ENCODE measurements at places on chromosomes 12 and 14.

- DNase-seq = no peak
Observed at GRCh38 chr12:110436231-110436630, 13.9 kb downstream of the ARPC3 start.

- no peak for DNase-seq
Observed at GRCh38 chr14:74671789-74672188, 41.1 kb downstream of the AREL1 start.

- no peak for DNase-seq
Observed at GRCh38 chr14:75824318-75824717, 157.5 kb downstream of the TGFB3 start.

GRCh38 chr14:93984987-93985410 lies 8.6 kb upstream of the ASB2 start:
- no peak for DNase-seq

DNA sequence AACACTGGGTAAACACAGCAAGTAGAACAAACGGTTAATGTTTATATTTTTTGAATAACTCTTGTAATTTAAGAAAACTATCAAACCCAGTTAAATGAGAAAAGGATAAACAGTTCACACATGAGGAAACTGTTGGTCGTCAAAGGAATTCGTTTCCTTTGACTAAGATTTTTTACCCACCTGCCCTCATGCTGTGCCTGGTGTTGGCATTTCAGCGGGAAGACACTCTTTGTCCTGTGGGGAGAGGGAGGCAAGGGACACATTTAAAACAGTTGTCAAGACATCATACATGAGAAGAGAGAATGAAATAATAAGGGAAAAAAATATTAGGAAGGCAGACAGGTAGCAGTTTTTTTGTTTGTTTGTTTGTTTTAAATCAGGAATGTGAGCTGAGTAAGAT lies 70.5 kb downstream of the BHLHE41 start:
- DNase-seq = no peak

GRCh38 chr12:61098031-61098580 lies 1162.1 kb upstream of the USP15 start:
- DNase-seq = no peak

DNA sequence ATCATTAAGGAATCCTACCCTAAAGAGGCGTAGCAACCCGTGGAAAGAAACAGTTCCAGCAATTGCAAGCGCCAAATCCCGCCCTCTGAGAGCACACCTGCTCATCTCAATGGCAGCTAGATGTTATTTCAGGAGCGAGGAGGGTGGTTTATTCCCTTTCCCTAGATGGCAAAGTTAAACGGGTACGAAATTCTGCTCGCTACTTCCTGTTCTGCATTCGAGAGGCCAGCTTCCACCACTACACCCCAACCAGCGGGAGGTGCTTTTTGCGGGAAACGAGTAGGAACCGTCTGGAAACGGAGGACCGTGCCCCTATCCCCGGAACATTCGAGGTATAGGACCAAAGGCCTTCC lies 536 bp downstream of the VPS29 start:
- DNase-seq = no peak

GRCh38 chr12:105032703-105033357 lies 46.7 kb downstream of the NOPCHAP1 start:
- no peak for DNase-seq

DNA sequence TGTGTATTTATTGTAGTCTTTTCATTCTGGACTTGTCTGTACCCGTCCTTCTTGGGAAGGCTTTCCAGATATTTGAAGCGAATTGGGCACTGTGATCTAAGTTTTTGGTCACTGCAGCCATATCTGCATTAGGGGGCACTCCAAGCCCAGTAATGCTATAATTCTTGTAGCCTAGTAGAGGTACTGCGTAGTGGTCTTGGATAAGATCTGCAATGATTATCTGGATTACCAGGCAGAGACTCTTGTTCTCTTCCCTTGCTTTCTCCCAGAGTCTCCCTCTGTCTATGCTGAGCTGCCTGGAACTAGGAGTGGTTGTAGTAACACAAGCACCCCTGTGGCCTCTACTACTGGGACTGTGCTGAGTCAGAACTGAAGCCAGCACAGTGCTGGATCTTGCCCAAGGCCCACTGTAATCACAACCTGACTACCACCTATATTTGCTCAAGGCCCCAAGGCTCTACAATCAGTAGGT lies 30.0 kb downstream of the SLC38A2 start:
- DNase-seq = no peak

DNA sequence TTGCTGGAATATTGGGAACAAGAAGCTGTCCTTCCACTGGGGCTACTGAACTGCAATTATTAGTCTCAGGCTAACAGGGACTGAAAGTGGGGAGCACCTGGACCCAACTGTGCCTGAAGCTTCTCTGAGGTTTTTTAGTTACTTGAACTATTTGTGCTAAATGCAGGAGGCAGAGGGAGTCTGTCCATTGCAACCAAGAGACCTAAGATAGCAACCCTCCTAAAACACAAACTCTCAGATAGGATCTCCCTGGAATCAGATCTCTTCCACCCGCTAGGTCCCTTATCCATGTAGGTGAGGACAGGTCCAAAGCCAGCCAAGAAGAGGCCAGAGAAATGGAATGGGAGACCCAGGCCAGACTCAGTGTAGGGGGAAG lies 58.1 kb downstream of the NCOR2 start:
- DNase-seq = no peak

DNA sequence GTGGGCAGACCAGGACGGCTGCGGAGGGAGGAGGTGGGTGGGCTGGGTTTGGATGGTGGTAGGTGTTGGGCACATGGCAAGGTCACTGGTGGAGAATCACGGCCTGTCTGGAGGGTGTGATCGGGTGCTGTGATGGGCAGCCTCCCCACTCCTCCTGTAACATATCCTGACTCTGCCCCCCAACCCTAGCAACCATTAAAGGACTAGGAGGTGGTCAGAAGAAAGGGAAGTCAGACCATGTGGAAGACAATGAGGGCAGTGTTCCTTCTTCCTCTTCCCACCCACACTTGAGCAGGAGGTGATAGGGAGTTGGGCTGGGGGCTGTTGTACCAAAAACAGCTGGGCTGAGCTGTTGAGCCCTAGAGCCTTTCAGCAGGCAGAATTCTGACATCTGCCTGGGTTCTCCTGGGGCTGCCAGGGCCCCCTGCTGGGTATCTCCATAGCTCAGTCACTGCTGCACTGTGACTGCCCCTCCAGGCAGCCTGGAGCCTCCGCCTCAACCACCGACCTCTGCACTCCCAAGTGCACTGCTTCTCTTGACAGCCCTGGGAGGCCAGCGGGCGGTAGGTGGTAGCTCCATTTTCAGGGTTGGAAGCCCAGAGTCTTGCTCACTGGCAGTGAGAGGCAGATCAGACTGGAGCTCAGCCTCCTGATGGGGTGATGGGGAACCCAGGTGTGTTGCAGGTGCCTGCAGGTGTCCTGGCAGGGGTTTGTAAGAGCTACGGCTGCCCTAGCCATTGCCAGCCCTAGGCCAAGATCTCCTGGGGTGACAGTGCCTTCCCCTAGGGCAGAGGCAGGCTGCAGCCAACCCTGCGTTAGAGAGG lies 15.4 kb downstream of the VASH1 start:
- DNase-seq = no peak

DNA sequence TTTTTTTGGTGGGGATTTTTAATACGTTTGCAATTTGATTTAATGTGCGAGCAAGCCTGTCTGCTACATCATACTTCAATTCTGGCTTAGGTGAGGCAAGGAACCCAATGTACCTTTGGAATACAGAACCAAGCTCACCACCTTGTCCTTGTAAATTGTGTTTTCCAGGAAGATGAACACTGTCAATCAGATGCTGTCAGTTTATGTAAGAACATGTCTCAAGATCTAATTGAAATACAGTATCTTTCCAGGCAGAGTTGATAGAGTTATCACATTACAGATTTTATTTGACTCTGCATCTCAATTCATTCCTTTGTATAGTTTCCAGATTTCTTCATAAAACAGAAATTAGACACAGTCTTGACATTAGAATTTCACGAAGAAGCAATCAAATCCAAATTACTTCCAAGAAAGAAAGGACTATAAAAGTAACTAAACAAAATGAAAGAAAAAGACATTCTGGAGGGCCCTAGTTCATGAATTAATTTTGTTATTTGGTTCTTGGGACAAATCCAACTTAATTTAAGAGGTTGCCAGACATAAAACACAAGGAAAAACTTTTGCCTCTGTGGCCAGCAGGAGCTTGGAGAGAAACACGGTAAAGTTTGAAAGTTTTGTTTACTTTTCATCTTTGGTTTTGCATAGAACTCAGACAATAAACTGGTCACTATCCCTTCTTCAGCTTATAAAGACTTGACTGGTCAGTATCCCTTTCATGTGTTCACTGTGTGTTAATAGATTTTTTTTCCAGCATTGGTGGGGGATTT lies 16.4 kb upstream of the MED13L start:
- no peak for DNase-seq

GRCh38 chr12:82529101-82529500 lies 157.6 kb upstream of the TMTC2 start:
- no peak for DNase-seq

DNA sequence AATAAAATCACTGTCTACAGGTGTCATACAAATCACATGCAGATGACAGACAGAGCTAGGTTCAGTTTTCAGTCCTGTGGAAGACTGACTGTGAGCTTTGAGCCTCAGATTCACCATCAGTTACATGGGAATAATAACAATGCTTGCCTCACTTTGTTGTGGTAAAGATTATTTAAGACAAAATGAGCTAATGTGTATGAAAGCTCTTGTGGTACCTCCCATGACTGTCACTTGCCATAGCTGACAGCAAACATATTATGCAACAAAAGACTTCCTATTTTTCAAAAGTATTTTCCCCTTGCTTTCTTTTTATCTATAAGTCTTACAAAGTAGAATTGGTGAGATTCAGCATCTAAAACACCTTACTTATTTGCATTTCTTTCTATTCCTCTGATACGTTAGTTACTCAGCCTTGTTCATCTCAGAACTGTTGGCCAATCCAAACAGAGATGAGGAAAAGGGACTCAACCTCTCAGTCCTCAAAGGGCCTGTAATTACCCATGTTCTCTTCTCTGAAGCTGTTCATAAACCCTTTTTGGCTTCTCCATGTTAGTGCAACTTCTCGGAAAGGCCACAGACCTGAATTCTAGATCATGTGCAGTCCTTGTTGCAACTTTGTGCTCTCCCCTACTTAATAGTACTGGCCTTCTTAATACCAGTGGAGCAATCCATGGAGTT lies 8.8 kb upstream of the DDHD1 start:
- DNase-seq = no peak

DNA sequence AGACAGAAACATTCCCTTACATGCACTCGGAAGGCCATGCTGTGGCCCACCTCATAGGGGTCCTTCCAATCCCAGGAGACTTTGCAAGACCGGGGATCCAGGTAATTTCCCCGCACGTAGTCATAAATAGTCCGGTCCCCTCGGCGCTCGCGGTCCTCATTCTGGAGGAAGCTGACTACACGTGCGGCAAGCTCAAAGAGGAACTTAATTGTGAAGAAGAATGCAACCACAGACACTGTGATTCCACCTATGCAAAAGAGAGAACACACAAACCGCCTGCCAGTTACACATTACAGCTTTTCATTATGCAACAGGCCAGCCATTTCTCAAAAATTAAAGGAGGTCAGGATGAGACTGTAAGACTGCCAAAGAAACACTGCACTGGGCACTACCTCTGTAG lies 28.4 kb downstream of the AREL1 start:
- no peak for DNase-seq

DNA sequence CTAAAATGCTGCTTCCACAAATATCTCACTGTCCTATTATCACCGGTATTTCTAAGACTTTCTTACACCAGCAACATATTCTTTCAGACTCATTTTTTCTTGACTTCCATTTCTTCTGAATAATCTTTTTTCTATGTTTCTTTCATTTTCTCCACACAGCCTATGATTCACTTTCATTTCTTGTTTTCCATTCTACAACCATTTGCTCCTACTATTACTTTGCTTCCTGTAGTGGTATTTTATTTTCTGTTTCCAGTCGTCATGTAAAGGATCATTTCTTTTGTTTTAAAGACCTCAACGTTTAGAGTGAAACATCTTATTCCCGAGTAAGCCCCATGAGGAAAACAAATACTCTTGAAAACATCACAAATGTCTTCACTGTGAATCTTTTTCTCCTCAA lies 182.2 kb upstream of the MDGA2 start:
- DNase-seq = no peak

DNA sequence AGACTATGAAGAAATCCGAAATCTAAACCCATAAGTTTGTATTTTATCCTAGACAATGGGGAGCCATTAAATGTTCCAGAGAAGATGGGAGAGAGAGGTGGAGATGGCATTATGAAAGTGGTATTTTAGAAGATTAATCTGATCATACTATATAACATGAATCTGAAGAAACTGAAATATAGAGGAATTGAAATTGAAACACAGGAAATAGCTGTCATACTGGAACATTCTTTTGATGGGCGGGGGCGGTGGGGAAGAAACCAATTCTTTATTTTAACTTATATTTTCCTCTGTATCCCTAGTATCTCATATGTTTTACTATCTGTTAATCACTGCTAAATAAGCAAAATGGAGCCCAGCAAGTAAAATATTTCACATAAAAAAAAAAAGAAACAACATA lies 27.0 kb upstream of the FOXN3 start:
- DNase-seq = no peak

GRCh38 chr12:59268295-59268809 lies 327.5 kb upstream of the SLC16A7 start:
- no peak for DNase-seq

DNA sequence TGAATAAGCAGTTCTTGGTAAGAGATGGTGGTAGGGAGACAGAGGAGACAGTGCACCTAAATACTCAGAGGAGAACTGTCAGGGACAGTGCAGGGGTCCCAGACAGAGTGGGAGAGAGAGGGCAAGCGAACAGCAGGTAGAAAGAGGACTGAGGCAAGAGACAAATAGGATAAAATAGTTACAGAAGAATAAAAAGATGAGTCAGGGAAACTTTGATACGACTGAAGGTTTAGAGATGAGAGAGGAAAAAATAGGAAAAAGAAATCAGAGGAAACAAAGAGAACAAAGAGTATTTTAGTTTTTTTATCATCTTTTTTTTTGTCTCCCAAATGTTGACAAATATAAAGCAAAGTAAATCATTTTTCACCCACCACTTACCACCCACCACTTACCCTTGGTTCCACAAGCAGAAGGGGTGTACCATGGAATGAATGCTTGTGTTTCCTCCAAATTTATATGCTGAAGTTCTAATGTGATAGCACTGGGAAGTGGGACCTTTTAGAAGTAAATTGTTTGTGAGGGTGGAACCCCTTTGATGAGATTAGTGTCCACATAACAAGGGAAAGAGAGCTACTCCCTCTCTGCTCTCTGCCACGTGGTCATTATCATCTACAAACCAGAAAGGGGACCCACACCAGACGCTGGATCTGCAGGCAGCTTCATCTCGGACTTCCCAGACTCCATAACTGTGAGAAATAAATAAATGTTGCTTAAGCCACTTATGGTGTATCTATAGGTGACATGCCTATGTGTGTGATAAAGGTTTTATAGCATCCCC lies 292.1 kb downstream of the BTG1 start:
- no peak for DNase-seq

DNA sequence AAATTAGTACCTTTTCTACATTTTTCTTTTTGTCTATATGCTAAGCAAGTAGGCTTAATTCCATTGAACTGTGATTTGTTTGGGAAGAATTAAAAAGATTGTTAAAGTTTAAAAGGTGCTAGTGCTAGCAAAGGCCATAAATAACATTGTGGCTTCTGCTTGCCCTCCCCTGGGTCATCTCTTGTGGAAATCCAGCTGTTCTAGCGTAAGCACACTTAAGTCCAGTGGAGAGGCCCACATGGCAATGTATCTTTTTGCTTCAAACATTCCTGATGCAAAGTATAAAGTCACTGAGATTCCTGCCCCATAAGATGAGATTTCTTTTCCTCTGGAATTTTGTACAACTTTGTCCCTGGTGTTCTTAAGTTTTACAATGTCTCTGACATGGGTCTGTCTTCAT lies 14.4 kb upstream of the ERGIC2 start:
- DNase-seq = no peak
